ENCODE measurements at places on chromosomes 16 and 17. TPM values are rescaled to one million over a fixed set of nuclear protein-coding genes. Genes with fewer than 3 reads are reported as not detected.

The KRTAP1-5 gene
- polyA plus RNA-seq, result not detected

The CXCL16 gene
- 49.9 TPM for polyA plus RNA-seq

The SCNN1B gene
- not detected for polyA plus RNA-seq

The SLC6A2 gene
- not detected for polyA plus RNA-seq

The SMTNL2 gene
- polyA plus RNA-seq, result 10.4 TPM

The MKS1 gene
- polyA plus RNA-seq, result 26.6 TPM

The OR3A3 gene
- not detected for polyA plus RNA-seq

The PDIA2 gene
- 46.1 TPM for polyA plus RNA-seq

The SLC13A2 gene
- 320 TPM for polyA plus RNA-seq

The FN3K gene
- 22.4 TPM for polyA plus RNA-seq

The SLC16A6 gene
- polyA plus RNA-seq, result not detected

The NACA2 gene
- polyA plus RNA-seq, result not detected

GRCh38 chr16:23278031-23278430 is 24.1 kb upstream of the SCNN1B start:
- DNase-seq, result no peak

DNA sequence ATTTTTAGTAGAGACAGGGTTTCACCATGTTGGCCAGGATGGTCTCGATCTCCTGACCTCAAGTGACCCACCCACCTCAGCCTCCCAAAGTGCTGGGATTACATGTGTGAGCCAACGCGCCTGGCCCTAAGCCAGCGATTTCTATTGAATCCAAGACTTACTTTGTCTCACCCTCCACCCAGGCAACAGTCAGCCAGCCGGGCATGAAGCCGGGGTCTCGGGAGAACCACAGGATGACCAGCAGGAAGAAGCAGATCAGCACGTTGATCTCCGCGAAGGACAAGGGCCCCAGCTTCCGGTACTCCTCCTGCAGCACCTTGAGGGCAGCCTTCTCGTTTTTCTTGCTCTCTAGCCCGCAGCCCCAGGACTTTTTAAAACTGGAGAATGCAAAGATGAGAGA is 17.6 kb downstream of the SLC13A5 start:
- no peak for DNase-seq

GRCh38 chr17:79036596-79036995 is 12.6 kb downstream of the C1QTNF1 start:
- DNase-seq, result no peak

DNA sequence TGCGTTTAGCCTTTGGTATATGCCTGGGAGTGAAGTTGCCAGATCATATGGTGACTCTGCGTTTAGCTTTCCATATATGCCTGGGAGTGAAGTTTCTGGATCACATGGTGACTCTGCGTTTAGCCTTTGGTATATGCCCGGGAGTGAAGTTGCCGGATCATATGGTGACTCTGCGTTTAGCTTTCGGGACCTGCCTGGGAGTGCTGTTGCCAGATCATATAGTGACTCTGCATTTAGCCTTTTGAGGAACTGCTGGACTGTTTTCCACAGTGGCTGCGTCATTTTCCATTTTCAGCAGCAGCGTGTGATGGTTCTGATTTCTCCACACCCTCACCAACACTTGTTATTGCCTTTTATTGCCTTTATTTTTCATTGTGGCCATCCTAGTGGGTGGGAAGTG is 73.0 kb downstream of the OR1D5 start:
- DNase-seq, result no peak

DNA sequence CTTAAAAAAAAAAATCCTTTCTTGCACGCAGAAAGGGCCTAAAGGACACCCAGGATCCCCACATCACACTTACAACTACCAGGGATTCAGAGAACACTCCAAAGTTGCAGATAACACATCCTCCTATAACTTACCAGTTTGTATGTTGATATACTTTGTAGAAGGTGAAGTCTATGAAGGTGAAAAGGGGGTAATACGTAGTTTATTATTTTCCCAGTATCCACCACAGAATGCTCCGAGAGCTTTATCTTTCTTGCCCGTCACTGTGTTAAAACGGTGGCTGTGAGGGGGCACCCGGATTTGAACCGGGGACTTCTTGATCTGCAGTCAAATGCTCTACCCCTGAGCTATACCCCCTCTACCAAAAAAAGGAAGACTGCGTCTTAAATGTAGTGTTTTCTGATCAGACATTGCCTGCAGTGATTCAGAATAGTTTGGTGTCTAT is 7.9 kb upstream of the RPL23 start:
- no peak for DNase-seq

GRCh38 chr16:49634235-49635008 is 221.5 kb downstream of the ZNF423 start:
- no peak for DNase-seq

DNA sequence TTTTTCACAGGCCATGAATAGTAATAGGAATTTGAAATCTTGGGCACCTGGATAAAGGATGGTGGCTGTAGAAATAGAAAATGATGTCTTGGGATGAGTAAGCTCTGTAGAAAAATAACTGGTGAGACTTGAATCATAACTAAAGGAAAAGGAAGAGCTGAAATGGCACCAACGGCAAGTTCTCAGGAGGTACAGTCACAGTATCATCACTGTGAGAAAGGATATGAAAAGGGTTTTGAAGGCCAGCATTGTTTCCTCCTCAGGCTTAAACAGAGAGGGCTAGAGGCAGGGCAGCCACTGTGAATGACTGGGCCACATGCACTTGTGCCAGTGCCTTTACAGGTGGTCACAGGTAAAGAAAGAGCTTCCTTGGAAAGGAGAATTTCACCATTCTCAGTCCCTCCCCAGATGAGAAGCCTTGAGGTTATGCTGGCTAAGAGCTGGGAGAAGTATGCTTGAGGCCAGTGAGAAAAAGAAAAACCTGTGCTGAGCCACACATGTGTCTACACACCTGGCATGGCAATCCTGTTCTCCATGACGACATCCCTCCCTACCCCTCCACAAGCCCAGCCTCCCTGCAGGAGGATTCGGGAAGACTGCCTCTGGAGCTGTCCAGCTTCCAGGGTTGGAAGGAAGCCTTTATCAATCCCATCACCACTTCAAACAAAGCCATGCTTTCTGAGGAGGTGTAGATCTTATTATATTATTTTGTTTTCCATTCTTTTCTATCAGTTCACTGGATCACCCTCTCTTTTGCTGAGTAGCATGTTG is 3.8 kb upstream of the ANKFN1 start:
- DNase-seq, result no peak

DNA sequence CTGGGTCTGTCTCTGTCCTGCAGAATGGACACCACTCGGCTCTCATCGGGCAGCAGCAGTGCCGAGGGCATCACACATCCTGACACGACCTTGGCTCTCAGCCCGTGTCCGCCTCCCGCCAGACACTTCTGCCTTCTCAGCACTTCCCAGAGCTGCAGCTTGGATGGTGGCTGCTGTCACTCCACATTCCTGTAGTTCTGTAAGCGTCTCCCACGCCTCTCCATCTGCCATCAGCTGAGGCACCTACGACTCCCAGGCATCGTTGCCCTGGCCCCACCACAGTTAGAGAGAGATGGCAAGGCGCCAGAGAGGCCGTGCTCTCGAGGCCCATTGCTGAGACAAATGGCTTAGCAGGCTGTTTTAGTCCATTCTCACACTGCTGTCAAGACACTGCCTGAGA is 195.9 kb upstream of the CHMP6 start:
- DNase-seq, result no peak

- DNase-seq, result no peak
Measured at GRCh38 chr17:29294580-29294900, 592 bp upstream of the NUFIP2 start.

DNA sequence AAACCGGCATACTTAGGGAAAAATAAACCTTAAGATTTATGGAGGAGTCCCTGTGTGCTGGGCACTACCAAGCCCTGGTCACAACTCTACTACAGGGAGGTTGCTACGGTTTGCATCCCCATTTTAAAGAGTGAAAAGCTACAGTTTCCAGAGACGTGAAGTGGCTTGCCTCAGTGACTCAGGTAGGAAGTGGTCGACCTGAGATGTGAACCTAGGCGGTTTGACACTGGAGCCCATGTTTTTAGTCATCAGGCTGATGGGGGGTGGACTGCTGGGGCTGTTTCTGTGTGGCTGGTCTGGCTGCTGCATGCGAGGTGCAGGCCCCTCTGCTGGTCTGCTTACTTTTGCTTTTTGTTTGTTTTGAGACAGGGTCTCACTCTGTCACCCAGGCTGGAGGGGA is 6.6 kb downstream of the COX6A2 start:
- no peak for DNase-seq

GRCh38 chr16:86285938-86286921 is 224.1 kb upstream of the FOXF1 start:
- no peak for DNase-seq

DNA sequence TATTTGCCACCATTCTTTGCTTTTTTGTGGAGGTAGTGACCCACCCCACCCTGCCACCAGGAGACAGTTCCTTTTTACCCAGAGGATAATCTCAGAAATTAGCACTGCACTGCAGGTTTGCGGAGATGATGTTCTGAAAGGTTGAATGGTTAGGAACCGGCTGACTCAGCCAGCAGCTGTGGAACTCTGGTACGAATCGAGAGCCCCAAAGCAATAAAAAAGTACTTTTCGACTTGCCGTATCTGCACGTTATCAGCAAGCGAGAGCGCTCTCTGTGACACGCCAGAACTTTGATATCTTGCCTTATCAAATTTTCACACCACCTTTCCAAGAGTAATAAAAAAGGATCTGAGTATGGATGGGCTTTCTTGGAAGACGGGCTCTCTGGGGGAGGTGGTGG is 96.3 kb upstream of the EEF2KMT start:
- DNase-seq, result peak; percentile 80

DNA sequence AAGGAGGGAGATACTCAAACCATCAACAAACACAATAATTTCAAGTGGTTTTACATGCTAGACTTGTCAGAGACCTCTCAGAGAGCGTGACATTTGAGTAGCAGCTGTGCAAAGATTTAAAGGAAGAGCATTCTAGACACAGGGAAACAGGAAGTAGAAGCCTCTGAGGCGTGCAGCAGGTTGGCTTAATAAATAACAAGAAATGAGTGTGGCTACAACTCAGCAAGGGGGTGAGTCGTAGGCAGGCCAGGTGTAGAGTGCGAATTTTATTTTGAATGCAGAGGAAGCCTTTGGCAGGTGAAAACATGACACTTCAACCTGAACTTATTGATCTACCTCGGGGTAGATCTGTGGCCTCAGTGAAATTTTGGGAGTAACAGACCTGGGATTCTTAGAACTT is 73.2 kb upstream of the MRTFB start:
- DNase-seq, result peak; percentile 54

- no peak for DNase-seq
Measured at GRCh38 chr17:75491680-75492079, 23.7 kb downstream of the CASKIN2 start.

DNA sequence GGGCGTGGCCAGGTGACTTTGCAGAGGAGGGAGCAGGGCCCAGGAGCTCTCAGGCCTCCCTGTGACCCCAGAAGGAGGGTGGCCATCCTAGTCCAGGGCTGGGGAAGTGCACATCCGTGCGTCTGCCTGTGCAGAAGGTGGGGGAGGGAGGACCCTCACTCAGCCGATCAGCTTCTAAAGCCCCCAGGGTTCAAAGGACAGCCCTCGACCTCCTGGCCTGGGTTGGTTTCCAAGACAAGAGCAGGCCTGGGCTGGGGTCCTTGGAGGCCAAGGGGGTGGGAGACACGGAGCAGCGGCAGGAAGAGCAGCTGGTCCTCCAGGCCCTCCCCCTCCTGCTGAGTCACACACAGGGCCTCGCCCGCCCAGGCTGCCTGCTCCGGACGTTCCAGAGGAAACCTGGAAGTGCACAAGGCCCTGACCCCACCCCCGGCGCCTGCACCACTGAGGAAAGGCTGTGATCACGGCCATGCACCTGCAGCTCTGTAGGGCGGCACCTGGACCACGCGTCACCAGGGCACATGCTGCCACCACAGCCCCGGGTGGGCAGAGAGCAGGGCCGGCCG is 67.1 kb upstream of the ZNF469 start:
- peak; percentile 41 for DNase-seq

GRCh38 chr17:75219815-75220214 is 14.3 kb downstream of the NUP85 start:
- DNase-seq, result no peak

- peak; percentile 81 for DNase-seq
Measured at GRCh38 chr17:2593821-2594721, 617 bp downstream of the PAFAH1B1 start.

DNA sequence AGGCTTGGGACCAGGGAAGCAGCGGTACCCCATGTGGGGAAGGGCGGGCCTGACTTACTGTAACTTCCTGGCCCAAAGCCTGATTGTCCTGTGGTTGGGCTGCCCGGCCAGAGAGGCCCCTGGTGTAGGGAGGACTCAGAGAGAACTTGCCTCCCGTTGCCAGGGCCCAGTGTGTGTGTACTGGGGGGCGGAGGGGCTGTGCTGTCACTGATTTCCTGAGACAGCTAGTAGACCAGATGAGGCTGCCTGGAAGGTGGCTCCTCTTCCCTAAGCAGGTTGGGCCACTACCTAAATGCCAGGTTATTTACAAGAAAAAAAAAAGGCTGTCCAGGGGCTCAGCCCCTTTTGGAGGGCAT is 16.7 kb downstream of the SOCS3 start:
- no peak for DNase-seq

- DNase-seq, result peak; percentile 68
Measured at GRCh38 chr17:50505591-50506130, 2.6 kb upstream of the MYCBPAP start.

GRCh38 chr17:81285179-81285878 is 9.8 kb downstream of the SLC38A10 start:
- DNase-seq, result peak; percentile 11

DNA sequence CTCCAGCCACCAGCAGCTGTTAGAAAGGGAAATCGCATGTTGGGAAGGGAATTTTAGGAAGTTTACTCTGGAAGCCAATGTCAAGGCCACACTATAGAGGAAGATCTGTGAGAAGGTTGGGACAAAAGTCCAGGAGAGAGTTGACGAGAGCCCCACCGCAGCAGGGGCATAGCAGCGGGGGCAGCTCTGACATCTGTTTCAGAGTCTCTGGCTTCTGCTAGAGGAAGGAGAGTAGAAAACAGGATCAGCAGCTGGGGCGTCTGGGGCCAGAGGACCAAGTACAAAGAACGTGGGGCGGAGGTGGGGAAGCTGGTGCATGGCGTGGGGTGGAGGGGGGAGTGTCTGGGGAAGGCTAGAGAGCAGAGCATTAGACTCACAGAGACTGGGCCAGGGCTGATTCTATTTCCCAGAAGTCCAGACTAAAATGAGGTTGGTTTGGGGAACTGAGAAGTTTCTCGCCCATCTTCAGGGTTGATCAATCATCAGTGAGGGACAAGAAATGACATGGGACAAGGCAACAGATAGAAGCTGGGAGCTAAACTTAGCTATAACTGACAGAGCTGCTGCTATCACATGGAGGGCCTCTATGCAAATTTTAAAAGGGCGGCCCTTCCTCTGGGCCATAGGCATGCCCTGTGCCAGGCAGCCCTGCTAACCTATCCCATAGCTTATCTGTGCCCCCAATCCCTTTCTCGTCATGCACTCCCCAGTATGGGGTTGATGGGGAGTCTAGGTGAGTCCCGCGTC is 1.2 kb downstream of the RABEP2 start:
- peak; percentile 83 for DNase-seq

- no peak for DNase-seq
Measured at GRCh38 chr16:20865420-20866131, 34.6 kb downstream of the DCUN1D3 start.

- no peak for DNase-seq
Measured at GRCh38 chr17:43860077-43860725, 13.2 kb downstream of the CD300LG start.

- no peak for DNase-seq
Measured at GRCh38 chr17:79233916-79234551, 159.4 kb downstream of the ENGASE start.

- no peak for DNase-seq
Measured at GRCh38 chr17:8766731-8767130, 8.4 kb upstream of the SPDYE4 start.
